ENCODE measurements at places on chromosomes 4 and X. TPM values are rescaled to one million over a fixed set of nuclear protein-coding genes. Genes with fewer than 3 reads are reported as not detected.

DNA sequence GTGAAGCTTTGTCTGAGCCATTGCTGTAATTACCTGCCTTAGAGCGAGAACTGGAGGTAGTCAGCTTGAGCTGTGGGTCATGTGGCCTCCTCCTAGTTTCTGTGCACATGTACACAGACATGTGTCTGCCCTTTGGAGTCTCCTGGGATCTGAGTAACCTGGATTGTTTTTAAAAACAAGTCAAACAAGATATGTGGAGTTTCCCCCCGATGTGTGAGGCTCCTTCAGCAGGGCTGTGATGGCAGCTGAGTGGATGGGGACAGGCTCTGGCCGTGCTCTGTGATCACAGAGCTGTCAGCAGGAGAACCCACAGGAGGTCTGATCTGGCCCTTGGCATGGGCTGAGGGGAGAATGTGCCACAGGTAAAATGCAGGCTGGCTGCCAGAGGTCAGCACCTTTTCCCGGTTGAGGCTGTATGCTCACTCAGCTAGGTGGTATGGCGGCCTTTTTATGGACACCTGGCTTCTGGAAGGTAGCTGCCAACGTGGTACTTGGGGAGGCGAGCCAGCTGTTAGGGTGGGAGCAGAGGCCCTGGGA lies 38.4 kb downstream of the NOP14 start:
- no peak for DNase-seq

The UXT gene
- total RNA-seq: 83.8 TPM

The GABRQ gene
- total RNA-seq: not detected

GRCh38 chrX:39581411-39581810 lies 516.3 kb downstream of the BCOR start:
- no peak for DNase-seq

The TMEM35A gene
- 6.4 TPM for total RNA-seq

DNA sequence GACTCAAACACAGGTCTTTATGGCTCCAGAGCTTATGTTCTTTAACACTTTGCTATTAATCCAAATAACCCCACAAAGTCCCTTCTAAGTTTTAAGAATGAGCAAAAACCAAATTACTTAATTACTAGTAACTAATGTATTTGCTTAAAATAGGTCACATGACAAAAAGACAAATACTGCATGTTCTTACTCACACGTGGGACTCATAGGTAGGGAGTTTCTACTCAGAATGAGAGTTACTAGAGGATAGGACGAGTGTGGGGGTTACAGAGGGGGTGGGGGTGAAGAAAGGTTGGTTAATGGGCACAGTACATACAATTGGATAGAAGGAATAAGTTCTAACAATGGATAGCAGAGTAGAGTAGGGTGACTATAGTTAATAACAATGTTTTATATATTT lies 5.8 kb downstream of the RPS6KA3 start:
- no peak for DNase-seq

DNA sequence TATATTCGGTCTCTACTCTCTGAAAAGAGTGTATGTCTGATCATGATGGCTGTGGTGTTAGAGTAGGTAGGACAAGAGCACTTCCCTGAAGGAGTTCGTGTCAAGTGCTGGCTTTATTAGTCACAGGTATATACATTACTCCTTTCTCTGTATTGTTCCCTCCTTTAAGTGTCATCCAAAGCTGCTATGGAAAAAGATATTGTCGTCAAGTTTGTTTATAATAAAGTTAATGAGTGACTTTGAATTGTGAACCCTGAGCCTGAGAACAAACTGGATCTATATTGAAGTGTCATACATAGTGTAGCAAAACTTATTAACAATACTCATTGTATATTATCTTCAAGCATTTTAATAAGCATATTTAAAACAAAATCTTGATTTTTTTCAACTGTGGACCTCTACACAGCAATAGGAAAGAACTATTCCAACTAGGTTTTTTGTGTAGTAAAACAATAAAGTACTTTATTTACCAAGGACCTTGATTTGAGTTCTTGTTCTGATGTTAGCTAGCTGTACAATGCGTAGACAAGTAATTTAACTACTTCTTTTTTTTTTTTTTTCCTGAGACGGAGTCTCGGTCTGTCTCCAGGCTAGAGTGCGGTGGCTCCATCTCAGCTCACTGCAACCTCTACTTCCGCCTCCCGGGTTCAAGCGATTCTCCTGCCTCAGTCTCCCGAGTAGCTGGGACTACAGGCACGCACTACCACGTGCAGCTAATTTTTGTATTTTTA lies 177.7 kb downstream of the RAPGEF2 start:
- no peak for DNase-seq

The SCRG1 gene
- 0.32 TPM for total RNA-seq

GRCh38 chrX:14916017-14916674 lies 42.9 kb downstream of the MOSPD2 start:
- no peak for DNase-seq

DNA sequence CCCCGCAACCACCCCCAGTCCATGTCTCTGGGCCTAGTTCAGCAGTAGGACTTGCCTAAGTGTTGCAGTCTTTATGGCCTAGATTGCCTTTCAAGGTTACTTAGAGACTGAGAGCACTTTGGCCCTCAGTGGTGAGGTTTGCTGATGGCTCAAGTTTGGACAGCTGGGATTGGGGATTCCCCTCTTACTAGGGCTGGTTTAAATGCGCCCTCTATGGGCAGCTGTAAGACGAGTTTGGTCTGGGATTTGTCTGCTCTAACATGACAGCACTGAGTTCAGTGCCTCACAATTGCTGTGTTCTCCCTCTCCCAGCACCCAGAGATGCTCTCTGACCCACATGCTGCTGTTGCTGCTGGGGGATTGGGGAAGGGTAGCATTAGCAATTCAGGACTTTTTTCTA lies 23.1 kb downstream of the DACH2 start:
- DNase-seq: no peak

GRCh38 chr4:78024085-78024484 lies 33.0 kb upstream of the FRAS1 start:
- DNase-seq: no peak

The LUZP4 gene
- not detected for total RNA-seq

- no peak for DNase-seq
These were observed 42.0 kb downstream of the ANXA5 start for GRCh38 chr4:121654738-121655137.

- no peak for DNase-seq
These were observed 477.4 kb downstream of the ACTRT1 start for GRCh38 chrX:127574829-127575228.

- no peak for DNase-seq
These were observed 172.7 kb downstream of the BTC start for GRCh38 chr4:74621616-74622015.

The KIAA1210 gene
- total RNA-seq: not detected

Data from transverse colon (tissue), 4 donors.